ENCODE measurements at places on chromosomes 2 and 18. TPM values are rescaled to one million over a fixed set of nuclear protein-coding genes. Genes with fewer than 3 reads are reported as not detected.
A peak's percentile ranks its signal among the peaks of the same experiment; 100 is the strongest.

DNA sequence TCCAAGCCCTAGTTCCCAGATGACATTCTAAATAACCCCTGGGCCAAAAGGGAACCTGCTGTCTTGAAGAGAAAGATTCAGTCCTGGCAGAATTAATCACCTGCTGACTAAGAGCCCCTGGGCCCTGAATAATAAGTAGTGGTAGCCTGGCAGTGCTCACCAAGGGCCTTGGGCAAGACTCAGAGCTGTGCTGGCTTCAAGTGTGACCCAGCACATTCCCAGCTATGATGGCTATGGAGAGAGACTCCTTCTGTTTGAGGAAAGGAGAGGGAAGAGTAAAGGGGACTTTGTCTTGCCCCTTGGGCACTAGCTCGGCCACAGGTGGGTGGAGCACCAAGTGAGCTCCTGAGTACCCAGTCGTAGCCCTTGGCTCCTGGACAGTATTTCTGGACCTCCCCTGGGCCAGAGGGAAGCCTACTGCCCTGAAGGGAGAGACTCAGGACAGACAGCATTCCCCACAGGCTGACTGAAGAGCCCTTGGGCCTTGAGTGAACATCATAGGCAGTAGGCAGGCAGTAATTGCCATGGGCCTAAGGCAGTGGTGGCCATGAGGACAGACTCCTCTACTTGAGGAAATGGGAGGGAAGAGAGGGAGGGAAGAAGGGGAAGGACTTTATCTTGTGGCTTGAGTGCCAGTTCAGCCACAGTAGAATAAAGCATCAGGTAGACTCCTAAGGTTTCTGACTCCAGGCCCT lies 40.0 kb upstream of the INPP4A start:
- DNase-seq = no peak

DNA sequence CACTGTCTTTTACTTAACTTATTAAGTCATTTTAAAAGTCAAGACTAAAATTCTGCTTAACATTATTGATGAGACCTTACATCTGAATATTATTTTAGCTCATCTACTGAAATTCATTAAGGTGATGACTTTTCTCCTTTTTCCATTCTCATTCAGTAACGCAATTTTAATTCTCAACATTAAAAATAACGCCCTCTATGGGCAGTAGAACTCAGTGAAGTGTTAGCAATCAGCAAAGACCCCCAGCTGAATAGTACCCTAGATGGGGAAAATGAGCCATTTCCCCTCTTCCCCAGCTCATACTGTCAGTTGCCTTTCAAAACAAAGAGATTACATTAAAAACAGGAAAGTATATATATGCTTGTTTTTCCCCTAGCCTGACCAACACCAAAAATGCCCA lies 203.3 kb downstream of the NR4A2 start:
- DNase-seq = no peak

GRCh38 chr2:181146171-181146570 lies 165.8 kb downstream of the UBE2E3 start:
- DNase-seq = no peak

- DNase-seq = peak; percentile 89
Observed at GRCh38 chr2:237673130-237674001, 46.0 kb downstream of the LRRFIP1 start.

GRCh38 chr18:40346146-40346545 lies 1608.9 kb upstream of the PIK3C3 start:
- no peak for DNase-seq

GRCh38 chr2:240836781-240837467 lies 16.9 kb upstream of the KIF1A start:
- no peak for DNase-seq

- no peak for DNase-seq
Observed at GRCh38 chr2:181772334-181772733, 92.0 kb upstream of the NEUROD1 start.

- DNase-seq = no peak
Observed at GRCh38 chr2:190858817-190859216, 21.8 kb upstream of the GLS start.

DNA sequence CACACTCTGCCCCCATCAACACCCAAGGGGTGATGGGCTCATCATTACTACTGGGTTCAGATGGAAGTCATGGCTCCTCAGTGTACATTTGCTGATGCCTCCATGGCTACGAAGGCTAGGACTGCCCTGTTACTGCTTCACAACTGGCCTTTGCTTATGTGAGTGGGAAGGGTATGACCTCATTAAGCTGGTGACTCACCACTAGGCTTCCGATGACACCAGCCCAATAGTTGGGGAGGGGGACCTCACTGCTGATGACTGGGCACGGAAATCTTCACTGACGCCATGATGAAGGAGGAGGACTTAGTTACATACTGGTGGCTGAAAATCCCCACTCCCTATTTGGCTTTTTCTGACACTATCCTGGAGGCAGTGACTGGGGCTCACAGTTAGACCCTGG lies 263.2 kb downstream of the CMPK2 start:
- DNase-seq = no peak

- no peak for DNase-seq
Observed at GRCh38 chr2:88080545-88080944, 12.9 kb downstream of the SMYD1 start.

DNA sequence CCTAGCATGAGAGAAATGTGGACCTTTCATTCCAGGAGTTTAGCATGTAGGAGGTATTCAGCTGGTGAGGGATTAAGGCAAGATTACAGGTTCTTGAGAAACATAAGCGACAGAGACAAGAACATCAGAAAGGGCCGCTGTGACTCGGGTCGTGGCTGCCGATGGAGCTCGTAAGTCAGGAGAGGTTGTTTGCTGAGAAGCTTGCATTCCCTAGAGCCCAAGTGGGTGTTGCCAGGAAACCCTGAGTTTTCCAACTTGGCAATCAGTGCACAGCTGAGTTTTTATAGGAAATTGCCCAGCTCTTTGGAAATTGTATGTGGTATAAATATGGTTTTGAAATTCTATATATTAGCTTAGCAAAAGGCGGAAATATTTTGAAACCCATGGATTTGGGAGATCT lies 46.4 kb upstream of the CYP1B1 start:
- DNase-seq = peak; percentile 58

- no peak for DNase-seq
Observed at GRCh38 chr2:73359915-73360697, 25.5 kb upstream of the ALMS1 start.

DNA sequence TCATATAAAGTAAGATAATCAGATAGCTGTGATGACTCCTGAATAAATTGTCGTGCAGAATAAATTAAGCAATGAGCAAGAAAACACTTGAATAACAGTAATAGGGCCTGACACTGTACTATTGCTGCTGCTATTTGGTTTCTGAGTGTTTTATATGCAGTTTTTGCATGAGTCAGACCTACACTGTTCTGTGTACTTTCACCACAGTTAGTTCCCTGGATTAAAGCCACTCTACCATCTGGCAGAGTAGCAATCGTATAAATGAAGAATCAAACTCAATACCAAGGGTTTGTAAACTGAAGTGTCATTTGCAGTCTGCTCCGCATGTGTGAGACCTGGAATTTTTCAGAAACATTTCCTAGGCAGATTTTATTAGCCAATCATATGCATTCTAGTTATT lies 398.6 kb upstream of the CDH7 start:
- DNase-seq = no peak

- no peak for DNase-seq
Observed at GRCh38 chr2:24993406-24994145, 21.8 kb upstream of the DNAJC27 start.

- no peak for DNase-seq
Observed at GRCh38 chr2:104952976-104953375, 84.9 kb upstream of the MRPS9 start.

DNA sequence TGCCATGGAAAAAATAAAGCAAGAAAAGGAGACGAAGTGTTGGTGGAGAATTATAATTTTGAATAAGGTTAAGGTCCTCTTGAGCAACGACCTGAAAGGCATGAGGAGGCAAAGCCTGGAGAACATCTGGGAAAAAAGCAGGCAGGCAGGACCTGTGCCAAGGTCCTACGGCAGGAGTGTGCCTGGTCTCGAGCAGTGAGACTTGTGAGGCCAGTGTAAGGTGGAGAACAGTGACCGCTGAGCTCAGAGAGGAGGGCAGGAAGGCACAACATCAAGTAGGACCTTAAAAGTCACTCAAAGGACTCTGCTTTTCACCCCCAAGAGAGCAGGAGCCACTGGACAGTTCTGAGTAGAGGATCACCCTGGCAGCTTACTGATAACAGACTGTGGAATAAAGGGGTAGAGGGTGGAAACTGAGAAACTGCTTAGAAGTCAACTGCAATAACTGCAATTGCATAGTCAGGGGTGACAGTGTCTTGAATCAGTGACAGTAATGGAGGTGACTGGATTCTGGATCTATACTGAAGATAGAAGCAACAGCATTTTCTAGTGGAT lies 3.5 kb downstream of the NOL10 start:
- DNase-seq = no peak

- no peak for DNase-seq
Observed at GRCh38 chr2:173457366-173457765, 102.7 kb downstream of the CDCA7 start.

- DNase-seq = no peak
Observed at GRCh38 chr2:14358339-14358738, 274.2 kb upstream of the LRATD1 start.

DNA sequence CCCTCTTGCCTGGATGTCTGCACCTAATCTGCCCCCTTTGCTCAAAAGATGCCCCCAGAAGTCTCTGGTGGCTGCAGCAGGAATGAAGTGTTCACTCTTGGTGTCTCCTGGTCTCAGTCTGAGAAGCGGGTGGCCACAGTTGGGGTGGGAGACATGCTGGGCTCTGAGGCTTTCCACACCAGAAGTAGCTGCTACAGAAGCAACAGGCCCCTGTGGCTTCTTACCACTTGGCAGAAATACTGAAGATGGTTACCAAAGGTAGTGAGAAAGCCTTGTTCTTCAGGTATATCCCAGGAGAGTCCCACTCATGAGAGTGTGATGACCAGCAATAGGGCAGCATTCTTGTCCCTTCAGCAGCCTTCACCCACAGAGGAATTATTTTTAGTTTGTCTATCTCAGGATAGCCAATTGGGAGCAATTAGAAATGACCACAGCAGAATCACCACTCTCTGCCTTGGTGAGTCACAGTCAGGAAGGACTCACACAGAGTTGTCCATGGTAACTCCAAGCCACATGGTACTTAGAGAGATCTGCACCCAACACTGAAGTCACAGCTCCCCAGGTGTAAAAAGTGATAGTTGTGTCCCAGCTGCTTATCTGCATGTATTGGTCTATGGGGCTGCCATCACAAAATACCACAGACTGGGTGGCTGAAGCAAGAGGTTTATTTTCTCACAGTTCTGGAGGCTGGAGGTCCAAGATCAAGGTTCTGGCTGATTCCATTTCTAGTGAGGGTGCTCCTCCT lies 169.8 kb upstream of the ID2 start:
- no peak for DNase-seq

DNA sequence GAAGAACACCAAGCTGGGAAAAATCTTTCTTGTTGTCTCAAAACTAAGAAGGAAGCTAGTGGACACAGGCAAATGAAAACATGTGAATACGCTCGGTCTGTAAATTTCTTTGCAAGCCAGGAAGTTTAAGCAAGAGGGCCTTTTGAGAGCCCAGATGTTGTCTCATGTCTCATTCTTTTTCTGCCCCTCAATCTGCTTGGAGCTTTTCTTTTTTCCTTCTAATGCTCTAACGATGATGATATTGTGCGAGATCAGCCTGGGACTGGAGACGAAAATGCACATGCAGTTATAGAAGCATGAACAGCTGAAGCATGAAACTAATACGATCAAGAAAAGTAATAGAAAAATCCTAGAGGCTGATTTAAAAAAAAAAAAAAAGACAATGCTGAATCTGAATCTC lies 138.6 kb upstream of the CHAC2 start:
- DNase-seq = no peak

DNA sequence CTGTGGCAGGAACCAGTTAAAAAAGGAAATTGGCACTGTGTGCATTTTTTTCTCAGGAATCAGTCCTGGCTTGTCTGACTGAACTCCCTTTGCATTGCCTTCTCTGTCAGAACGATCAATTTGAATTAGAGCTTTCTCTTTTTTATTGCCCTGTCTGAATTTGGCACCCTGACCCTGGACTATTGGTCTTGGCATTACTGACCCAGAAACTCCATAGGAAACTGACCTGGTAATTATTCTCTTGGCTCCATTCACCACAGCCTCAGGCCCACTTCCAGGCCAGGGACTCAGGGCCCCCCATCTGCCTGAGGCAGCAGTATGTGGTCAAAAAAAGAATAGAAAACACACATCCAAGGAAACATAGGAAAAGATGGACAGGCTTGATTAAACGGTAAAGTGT lies 32.0 kb upstream of the CCDC88A start:
- DNase-seq = no peak

DNA sequence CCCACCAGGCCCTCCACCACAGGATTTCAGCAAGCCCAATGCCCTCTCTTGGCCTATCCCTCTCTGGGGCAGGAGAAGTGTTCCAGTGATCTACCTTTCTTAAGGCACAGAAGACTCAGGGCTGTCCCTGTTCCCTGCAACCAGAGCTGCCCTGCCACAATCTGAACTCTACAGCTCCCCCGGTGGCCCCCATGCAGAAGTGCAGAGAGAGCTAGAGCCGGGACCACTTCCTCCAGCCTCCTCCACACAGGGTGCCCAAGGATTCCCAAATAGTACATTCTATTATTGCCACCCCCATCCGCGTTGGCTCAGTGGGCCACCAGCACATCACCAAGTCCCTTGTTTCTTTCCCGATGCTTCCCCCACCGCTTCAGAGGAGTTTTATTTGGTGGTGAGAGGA lies 114.8 kb upstream of the PTPRM start:
- no peak for DNase-seq

GRCh38 chr18:76335859-76336640 lies 159.0 kb downstream of the ZNF516 start:
- DNase-seq = no peak

GRCh38 chr2:107323946-107324565 lies 438.1 kb upstream of the ST6GAL2 start:
- no peak for DNase-seq

DNA sequence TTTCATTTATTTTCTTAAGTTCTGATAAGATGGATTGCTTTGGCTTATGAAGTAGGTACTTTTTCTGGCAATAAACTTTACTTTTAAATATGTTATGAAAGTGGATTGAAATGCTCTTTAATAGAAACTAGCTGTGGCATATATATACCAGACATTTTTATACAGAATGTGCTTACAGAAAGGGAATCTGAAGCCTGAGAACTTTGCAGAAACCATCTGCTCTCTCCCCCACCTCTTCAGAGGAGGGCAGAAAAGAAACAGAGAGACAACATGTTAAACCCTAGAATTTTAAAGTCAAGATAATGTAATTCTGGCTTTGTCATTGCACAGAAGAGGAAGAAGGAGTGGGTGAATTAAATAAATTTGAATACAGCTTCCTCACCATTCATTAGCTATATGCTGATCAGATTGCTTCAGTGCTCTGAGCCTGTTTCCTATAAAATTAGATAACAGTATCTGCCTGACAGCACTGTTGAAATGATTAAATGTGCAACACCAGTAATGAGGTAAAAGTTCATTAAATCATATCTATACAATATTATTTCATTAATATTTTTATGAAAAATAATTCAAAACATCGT lies 247.3 kb downstream of the CNTNAP5 start:
- DNase-seq = no peak

CNDP1 gene
- 5.4 TPM for polyA plus RNA-seq

CCDC178 gene
- not detected for polyA plus RNA-seq

TRAPPC8 gene
- 22.2 TPM for polyA plus RNA-seq

RNU2-63P gene
- not detected for polyA plus RNA-seq

FAM110C gene
- polyA plus RNA-seq = 1.00 TPM

UGT1A7 gene
- 0.05 TPM for polyA plus RNA-seq

TRAF3IP1 gene
- polyA plus RNA-seq = 14.4 TPM

SEMA4F gene
- 1.4 TPM for polyA plus RNA-seq

SERPINB10 gene
- not detected for polyA plus RNA-seq

TNS1 gene
- polyA plus RNA-seq = 303 TPM

SPATS2L gene
- 82.0 TPM for polyA plus RNA-seq

RTP5 gene
- not detected for polyA plus RNA-seq

C2orf78 gene
- polyA plus RNA-seq = not detected

SERPINB11 gene
- polyA plus RNA-seq = not detected
